Sigmoid colon (tissue), 7 donors: ENCODE measurements at places on chromosomes 5 and 9. TPM values are rescaled to one million over a fixed set of nuclear protein-coding genes. Genes with fewer than 3 reads are reported as not detected.

DNA sequence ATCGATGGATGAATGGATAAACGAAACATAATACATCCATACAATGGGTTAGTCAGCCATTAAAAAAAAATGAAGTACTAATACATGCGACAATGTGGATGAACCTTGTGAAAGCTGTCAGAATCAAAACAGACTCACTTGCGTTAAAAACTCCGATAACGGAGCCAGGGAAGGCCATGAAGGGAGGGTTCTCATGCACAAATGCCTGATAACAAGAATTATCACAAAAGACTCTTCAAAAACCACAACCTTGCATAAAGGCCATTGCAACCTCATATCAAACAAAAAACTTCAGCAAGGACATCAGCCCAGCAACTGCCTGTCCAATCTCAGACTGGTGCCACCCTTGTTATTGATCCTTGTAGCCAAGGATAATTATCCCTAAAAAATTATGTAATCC is 13.7 kb downstream of the ERMP1 start:
- no peak for DNase-seq
- no peaks in the 10 kb centered on the region for H3K4me1 ChIP-seq
- peaks cover 28% of the 10 kb centered on the region for H3K36me3 ChIP-seq
- no peak overlapping the region for H3K27ac ChIP-seq

GRCh38 chr5:10424124-10424731 is 17.5 kb upstream of the ROPN1L start:
- peaks cover 96% of the 10 kb centered on the region for H3K36me3 ChIP-seq
- no peak for DNase-seq
- no peaks in the 10 kb centered on the region for H3K27me3 ChIP-seq
- H3K4me3 ChIP-seq: no peak overlapping the region
- no peak overlapping the region for H3K27ac ChIP-seq

DNA sequence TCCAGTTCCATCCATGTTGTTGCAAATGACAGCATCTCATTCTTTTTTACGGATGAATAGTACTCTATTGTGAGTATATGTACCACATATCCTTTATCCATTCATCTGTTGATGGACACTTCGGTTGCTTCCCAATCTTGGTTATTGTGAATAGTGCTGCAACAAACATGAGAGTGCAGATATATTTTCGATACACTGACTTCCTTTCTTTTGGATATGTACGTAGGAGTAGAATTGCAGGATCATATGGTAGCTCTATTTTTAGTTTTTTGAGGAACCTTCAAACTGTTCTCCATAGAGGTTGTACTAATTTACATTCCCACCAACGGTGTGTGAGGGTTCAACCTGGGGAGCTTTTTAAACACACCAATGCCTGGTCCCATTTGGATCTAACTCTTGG is 22.3 kb downstream of the GALNT12 start:
- no peaks in the 10 kb centered on the region for H3K27me3 ChIP-seq
- no peak for DNase-seq
- H3K36me3 ChIP-seq: peaks cover 37% of the 10 kb centered on the region
- no peak overlapping the region for H3K4me3 ChIP-seq

The RNF208 gene
- polyA plus RNA-seq: 4.8 TPM

GRCh38 chr5:78627766-78628165 is 20.8 kb downstream of the LHFPL2 start:
- no peak for DNase-seq
- H3K27me3 ChIP-seq: no peaks in the 10 kb centered on the region
- peaks cover 9% of the 10 kb centered on the region for H3K36me3 ChIP-seq

The FAXDC2 gene
- polyA plus RNA-seq: 30.0 TPM

The SH3TC2 gene
- polyA plus RNA-seq: under 0.01 TPM

DNA sequence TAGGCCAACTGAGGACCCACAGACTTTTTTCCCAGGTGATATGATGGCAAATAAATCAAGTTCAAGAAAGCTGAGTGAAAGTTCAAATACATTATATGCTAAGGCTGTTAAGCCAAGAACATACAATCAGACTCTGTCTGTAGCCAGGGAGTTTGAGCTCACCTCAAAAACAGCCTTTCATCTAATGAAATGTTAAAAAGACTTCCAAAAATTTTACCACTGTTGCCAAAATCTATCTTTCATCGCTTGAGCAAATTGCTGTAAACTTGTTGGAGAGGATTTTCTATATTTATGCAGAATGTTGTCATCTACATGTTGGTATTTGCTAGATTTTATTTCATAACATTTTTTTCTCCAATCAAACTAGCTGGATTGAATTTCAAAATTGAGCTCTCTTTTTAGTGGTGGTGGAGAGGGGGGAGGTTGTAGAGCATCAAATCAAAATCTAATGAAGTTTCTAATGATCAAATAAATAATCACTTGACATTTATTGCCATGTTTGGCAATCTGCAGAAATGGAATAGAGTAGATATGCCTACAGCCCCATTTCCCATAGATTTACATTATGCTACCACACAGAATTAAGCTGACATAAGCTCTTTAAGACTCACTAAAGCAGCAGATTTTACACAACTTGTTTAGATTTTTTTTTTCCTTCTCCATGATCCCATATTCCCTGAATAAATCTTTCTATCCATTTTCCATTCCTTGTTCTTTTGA is 828.9 kb upstream of the ZNF608 start:
- no peaks in the 10 kb centered on the region for H3K36me3 ChIP-seq
- H3K4me1 ChIP-seq: peaks cover 11% of the 10 kb centered on the region

The CTNND2 gene
- polyA plus RNA-seq: 0.60 TPM
